ENCODE measurements at places on chromosomes 12 and 14.

DNA sequence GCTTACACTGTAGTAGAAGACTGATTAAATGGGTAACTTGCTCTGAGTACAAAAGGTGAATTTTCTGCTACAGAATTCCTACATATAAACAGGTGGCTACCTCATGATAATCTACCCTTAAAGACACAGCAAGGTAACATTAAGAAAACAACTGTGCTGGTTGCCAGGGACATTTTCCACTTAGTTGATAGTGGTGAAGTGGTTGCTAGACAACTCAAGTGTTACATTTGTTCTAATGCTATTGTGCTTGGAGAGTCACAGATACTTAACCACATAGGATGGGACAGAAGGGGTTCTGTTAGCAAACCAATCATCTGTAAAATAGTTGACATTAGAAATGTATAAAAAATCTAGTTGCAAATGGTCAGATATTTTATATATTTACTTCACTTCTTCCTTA lies 870.3 kb upstream of the SEL1L start:
- no peak for DNase-seq

DNA sequence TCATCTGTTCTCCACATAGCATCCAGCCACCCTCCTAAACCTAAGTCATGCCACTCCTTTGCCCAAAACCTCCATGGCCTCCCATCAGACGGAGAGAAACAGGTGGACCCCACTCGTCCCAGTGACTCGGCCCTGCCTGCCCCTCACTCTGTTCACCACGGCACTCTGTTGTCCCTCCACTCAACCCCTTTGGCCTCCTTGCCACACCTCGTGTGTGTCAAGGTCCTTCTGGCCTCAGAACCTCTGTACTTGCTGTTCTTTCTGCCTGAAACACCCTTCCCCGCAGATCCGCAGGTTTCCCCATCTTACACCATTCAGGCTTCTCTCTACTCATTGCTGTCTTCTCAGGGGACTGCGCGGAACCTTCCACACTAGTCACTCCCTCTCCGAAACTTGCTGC lies 24.5 kb upstream of the ACTN1 start:
- no peak for DNase-seq

GRCh38 chr14:81113176-81113575 lies 107.6 kb downstream of the GTF2A1 start:
- no peak for DNase-seq

DNA sequence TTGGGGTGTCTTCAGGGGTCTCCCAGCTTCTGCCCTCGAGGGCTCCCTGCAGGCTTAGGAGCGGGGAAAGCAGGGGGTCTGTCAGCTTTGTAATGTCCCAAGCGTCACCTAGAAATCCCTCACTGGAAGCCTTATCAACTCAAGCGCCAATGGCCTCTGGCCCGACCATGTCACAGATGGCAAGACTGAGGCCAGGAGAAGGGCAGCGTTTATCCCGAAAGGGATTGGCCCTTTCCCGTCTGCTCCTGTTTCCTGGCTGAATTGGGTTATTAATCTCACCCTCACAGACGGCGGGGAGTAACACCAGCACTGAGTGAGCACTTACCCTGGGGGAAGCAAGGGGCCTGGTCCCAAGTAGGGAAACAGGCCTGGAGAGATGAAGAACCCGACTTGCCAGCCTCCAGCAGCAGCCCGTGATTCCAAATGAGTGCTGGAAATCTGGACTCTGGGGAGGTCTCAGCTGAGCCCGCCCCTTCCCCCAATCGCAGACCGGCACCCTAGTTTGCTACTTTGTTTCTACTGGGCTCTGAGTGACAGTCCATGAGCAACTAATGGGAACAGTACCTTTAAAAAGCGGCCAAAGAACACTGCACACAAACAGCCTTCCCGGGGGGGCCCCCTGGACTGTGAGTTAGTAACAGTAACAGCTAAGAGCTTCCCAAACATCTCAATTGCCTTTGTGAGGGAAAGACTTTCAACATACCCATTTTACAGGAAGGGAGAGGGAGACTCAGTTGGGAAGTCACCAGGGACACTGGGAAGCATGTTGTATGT lies 2.1 kb upstream of the NCOR2 start:
- DNase-seq = no peak

DNA sequence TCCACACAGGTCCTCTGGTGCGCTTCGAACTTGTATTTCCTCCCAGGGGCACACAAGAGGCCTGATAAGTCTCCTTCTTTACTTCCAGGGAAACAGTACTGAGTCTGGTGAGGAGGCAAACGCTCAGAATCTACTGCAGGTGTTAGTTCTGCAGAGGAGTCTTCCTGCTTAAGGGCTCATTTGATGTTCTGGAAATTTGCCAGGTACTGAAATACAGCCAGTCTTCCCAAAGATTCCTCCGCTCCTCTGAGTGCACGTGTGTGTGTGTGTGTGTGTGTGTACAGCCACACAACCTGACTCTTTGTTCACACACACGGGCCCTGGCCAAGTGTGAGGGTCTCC lies 92.0 kb downstream of the FBXL14 start:
- DNase-seq = no peak

DNA sequence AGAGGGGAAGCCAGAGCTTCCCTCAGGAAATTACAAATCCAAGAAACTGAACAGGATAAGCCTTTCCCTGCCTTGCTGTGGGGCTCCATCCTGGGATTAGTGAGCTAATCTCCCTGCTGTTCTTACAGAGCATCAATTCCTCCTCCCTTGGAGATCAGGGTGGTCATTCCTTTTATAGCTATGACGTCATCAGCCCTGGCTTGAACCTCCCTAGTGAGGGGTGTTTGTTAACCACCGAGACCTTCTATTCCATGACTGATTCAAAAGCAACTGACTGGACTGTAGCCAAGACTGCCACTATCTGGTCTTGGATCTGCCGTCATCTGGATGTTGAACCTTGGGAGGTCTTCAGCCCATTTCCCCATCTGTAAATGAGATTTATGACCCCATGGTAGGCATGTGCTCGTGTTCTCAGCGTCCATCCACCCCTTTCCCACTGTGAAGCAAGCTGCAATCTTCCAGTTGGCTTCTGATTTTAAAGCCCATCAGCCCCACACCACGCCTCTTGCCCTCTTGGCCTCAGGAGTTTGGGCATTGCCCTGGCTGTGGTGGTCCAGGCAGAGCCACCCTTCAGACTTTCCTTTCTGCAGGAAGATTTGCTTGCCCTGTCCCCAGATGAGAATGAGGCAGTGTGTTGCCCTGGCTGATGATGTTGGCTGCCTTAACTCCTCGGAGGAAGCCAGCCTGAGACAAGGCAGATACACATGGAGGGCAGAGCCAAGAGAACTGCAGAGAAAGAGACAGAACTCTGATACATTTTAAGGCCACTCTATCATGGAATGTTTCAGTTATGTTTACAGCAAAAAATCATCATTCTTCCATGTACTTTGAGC lies 59.6 kb upstream of the ACTN1 start:
- peak; percentile 71 for DNase-seq

DNA sequence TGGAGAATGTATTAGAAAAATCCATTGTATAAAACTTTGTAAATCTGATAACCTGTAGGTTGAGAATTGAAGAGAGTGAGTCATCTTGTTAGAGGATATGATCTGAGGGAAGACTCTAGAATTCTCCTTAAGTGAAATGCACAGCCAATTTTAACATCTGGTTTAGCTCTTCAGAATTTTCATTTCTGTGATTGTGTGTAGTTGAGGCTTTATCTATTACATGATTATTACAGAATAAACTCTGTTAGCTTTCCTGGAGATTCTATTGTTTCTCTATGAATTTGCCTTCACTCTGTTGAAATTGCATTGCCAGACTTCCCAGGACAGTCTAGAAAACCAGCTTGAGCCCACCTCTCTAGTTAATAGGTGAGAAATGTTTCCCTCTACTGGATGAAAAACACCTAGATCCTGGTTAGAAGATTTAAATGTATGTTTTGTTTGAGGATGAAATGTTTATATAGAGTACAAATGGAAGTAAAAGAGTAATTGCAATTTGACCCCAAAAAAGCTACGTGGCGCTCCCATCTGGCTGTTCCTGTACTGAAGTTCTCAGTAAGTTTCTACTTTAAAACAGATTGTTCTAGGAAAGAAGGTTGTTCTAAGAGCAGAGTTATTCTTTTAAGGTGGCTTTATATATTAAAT lies 2.9 kb downstream of the NUDT4 start:
- DNase-seq = no peak

DNA sequence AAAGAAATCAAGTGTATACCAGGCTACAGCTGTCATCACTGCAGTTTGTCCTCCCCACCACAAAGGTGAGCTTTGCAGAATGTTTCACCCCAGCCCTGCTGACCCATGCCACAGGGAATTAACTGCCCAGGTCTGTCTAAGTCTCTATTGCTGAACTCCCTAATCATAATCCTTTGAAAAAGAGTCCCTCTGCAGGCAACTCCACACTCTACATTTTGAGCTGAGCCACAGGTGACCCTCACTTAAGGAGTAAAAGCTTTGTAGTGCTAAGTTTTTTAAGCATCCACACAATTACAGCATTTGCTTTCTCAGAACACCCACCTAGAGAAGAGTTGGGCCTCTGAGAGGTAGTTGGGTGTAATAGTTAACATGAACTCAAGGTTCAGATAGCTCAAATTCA lies 90.0 kb downstream of the C12orf50 start:
- no peak for DNase-seq

DNA sequence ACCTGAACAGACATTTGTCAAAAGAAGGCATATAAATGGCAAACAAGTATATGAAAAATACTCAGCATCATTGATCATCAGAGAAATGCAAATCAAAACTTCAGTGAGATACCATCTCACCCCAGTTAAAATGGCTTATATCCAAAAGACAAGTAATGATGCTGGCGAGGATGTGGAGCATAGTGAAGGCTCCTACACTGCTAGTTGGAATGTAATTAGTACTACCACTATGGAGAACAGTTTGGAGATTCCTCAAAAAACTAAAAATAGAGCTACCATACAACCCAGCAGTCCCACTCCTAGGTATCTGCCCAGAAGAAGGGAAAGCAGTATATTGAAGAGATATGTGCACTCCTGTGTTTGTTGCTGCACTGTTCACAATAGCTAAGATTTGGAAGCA lies 146.1 kb downstream of the TGFB3 start:
- no peak for DNase-seq

DNA sequence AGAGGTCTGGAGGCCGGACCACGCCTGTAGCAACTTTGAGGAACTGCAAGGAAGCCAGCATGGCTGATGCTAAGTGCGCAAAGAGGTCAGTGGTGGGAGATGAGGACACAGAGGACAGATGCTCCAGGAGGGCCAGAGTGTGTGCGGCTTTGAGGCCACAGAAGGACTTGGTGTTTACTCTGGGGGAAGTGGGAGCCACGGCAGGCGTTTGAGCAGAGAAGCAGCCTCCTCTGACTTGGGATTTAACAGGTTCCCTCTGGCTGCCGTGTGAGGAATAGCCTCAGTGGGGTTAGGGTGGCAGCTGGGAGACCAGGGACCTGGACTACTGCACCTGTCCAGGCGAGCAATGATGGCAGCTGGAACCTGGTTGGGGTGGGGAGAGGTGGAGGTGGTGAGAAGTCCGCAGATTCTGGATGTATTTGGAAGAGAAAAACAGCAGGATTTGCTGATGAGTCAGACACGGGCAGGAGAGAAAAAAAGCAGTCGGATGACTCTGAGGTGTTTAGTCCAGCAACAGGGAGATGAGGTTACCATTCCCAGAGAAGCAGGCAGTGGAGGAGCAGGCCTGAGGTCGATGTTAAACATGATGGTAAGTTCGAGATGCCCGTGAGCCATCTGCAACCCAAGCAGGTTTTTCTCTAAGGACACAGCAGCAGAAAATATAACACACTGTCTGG lies 143.5 kb downstream of the SCARB1 start:
- DNase-seq = peak; percentile 79

DNA sequence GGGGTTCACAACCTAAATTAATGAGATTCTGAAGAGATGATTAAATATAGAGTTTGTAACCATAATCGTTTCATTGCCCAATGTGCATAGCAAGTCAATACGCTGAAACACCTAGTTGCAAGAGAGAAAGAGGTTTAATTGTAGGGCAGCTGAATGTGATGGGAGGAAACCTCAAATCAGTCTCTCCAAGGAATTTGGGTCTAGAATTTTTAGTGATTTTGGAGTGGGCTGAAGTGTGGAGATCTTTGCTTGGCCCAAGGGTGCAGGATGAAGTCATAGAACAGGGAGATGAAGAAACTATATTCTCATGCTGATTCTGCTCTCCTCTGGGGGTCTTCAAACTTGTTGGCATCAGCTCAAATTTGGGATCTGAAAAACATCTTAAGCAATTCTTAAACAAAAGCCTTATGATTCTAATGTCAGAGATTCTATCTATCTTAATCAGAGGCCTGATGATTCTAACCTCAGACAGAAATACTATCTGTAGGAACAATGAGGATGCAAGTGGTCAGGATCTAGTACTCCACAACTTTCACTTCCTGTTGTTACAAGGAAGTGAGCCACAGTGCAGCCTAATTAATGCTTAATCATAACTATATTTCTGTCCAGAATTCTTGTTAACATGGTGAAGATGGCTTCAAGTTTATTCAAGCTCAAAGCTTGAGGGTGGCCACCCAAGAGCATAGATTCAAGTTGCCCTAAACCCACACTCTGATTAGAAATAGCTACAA lies 80.2 kb upstream of the FUT8 start:
- DNase-seq = no peak

DNA sequence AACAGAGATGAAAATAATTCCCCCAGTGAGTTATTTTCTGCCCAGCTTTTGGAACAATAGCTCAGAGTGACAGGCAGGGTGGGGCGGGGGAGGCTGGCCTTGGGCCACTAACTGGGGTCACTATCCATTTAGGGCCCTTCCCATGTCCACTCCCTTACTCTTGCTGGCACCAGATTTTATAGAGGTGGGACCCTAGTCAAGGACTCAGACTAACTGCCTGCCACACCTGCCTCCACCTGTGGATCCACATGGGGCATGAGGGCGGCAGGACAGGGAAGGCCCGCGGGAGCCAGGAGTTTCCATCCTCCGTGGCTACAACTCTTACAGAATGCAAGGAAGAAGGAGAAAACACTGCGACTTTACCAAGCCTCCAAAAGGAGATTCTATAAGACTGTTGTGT lies 10.1 kb downstream of the VDR start:
- no peak for DNase-seq

DNA sequence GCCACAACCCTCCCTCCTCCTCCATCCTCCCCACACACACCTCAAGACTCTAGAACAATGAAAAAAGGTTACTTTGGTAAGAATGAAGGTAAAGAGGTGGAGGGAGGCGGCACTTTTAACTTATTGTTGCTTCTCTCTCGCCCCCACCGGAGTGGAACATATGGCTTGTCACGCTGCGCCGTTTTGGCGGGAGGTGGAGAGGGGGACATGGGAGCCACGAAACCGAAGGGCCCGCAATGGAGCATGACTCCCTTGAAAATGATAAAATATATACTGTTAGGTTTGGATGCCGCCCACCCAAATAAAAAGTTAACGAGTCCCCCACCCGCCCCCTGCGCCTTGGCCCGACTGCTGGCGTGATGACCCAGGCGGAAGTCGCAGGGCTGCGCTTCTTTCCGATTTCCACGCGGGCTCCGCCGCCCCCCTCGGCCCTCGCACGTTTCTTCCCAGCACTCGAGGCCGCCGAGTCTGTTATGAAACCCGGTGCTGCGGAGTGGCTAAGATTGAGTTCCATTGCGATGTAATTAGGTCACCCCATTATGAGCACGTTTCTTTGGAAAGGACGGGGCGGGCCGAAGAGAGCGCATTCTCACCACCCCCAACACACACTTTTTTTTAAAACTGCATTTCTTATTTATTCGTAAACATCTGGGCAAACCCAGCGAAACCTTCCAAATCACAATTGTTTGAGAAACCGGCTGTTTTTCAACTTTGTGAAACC lies 1.4 kb upstream of the ZFP36L1 start:
- peak; percentile 81 for DNase-seq

GRCh38 chr12:84550518-84550917 lies 362.1 kb downstream of the SLC6A15 start:
- no peak for DNase-seq

GRCh38 chr12:107884769-107885694 lies 110.5 kb downstream of the ASCL4 start:
- DNase-seq = peak; percentile 57
